Liver (tissue), 10 donors: ENCODE measurements at places on chromosomes 13 and 19. TPM values are rescaled to one million over a fixed set of nuclear protein-coding genes. Genes with fewer than 3 reads are reported as not detected.

DNA sequence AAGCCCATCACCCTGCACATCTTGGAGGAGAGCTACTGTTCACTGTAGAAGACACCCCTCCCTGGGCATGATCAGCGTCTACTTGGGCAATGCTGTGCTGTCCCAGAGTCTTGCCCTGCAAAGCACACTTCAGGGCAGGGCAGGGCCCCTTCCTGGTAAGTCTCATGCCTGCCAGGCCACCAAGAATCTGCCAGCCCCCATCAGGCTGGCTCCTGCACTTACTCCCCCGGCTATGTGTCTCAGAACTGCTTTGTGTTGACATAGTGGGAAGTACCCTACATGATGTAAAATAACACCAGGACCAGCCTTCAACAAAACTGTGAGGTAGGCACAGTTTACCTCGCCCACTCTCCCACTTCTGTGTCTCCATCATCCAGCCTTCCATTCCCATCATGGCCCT lies 27.8 kb upstream of the ATP12A start:
- H3K27me3 ChIP-seq = no peaks in the 10 kb centered on the region
- H3K4me1 ChIP-seq = no peaks in the 10 kb centered on the region
- DNase-seq = no peak
- no peaks in the 10 kb centered on the region for H3K36me3 ChIP-seq

DNA sequence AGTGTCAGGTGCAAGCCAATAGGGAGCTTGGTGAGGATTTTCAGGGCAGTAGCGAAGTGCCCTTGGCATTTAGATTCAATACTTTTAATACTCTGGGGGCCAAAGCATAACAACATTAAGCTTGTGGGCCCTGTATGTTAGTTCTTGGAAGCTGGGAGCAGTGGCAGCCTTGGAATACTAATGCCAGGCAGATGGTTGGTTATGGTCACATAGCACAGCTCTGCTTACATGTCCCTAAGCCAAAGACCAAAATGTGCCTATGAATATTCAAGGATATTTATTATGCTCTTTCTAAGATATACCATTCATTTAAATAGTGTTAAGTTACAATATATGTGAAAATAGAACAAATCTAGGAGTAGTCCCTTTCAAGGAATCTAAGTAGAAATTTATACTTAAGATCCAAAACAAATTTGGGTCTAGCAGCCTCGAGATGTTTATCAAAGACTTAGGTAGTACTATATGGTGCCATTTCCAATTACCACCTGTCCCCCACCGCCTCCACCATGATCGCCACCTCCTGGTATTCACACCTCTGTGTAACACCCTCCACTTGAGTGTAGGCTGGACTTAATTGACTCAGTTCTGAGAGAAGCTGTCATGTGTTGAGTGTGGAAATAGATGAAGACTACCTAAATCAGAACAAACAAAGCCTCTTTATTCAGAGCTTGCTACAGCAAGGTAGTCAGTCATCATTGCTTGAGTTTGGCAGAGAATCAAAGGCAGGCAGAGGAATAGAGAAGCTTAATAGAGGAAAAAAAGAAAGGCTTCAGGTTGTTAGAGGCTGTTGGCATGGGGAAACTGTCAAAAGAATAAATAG lies 261.0 kb downstream of the GPC5 start:
- H3K27me3 ChIP-seq = no peaks in the 10 kb centered on the region
- H3K4me1 ChIP-seq = no peaks in the 10 kb centered on the region

The CACNG6 gene
- not detected for total RNA-seq

The DIAPH3 gene
- total RNA-seq = 11.1 TPM

The C2CD4C gene
- total RNA-seq = 0.42 TPM

DNA sequence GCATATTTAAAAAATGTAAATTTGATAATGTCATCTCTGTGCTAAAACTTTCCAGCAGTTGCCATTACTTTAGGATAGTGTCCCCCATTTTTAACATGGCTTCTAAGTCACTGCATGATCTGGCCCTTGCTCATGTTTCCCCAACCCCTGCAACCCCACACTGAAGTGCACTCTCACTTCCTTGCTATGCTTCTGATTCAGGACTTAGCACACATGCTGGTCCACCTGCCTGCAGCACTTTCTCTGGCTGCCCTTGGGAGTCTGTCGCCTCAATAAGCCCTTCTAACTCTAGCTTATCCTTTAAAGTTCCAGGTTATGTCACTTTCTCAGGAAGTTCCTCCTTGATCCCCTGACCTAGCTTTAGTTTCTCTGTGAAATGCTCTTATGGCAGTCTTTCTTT lies 241.0 kb downstream of the POSTN start:
- no peak for DNase-seq
- no peaks in the 10 kb centered on the region for H3K27me3 ChIP-seq
- H3K4me1 ChIP-seq = no peaks in the 10 kb centered on the region
- H3K4me3 ChIP-seq = no peak overlapping the region
